ENCODE measurements at places on chromosomes 16 and 17. TPM values are rescaled to one million over a fixed set of nuclear protein-coding genes. Genes with fewer than 3 reads are reported as not detected.

The ETV4 gene
- total RNA-seq: 8.1 TPM

The SF3B3 gene
- 180 TPM for total RNA-seq

The ADAM11 gene
- 2.3 TPM for total RNA-seq

The GLP2R gene
- 2.8 TPM for total RNA-seq

The SCGB1C2 gene
- not detected for total RNA-seq

The GAS7 gene
- 1.1 TPM for total RNA-seq

The MNT gene
- 1.5 TPM for total RNA-seq

DNA sequence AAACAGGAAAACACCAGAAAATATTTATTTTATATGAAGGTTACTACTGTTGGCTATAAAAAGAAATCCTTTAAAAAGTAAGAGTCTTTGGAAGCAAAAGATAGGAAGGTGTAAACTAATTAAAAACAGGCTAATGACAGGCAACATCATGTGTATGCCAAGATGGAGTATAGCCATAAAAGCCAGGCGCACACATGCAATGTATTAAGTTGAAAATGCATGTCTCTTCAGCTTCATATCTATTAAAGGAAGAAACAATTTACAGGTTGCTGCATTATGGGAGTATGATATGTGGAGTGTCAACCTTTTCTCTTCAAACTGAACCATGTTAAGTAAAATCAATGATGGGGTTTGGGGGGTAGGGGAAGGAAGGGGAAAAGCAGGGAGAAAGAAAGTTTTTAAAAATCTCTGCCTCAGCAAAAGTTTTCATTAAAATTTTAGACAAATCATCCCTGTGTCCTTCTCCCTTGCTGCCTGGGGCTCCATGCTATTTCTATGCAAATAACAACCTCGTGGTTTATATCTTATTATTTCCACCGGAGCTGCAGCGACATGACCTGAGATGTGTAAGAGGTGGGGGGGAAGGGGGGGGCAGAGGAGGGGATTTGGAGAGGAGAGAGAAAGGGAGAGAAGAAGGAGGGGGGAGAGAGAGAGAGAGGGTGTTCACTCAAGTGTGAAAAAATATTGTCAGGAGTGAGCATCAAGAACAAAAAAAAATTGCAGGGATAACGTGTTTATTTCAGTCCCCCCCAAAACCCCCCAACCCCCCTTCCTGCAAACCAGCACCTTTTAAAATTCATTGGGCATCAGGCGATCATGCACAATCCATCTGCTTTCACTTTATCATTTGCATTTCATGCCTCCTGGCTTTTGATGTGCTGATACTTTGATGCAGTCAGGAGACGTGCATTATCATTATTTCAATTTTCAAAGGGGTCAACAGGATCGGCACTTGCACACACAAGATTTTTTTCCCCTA lies 197.6 kb downstream of the AATF start:
- DNase-seq: no peak

GRCh38 chr17:36926226-36926625 lies 11.0 kb upstream of the LHX1 start:
- no peak for DNase-seq

DNA sequence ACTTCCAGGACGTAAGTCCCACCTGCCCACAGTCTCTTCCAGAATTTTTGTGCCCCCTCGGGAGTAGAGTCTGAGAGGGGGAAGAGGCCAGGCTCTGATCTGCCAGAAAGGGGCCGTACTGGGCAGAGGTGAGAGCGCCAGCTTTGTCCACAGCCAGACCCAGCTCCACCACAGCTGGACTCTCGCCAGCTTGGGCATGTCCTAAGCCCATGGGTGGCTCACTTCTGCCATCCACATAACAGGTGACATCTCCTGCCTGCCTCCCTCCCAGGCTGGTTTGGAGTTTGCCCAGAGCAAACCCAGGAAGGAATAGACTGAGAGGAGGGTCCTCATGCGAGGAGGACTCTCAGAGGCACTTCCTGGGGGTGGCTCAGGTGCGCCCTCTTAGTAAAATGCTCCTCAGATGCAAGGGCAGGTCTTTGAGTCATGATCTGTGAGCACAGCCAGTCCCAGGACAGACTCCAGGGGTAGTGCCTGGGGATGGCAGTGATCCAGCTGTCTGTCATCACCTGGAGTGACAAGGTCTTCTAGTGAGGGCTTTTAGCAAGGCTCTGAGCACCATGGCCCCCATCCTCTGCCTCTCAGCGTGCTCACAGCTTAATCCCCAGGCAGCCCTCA lies 89.2 kb downstream of the AMFR start:
- DNase-seq: no peak

DNA sequence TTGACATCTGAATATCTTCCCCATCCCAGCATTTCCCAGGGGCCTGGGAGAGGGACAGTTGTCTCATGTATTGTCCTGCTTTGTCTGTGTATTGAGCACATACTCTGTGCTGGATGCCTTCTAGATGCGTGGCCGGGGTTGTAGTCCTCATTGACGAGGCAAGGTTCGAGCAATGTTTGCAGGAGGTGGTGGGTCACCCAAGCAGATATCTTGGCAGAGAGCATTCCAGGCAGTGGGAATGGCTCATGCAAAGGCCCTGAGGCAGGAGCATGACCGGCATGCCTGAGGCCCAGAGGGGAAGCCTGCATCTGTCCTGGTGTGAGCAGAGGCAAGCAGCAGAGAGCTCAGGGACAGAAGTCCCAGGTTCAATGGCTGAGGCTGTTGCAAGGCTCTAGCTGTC lies 17.5 kb downstream of the KRT33A start:
- DNase-seq: no peak

DNA sequence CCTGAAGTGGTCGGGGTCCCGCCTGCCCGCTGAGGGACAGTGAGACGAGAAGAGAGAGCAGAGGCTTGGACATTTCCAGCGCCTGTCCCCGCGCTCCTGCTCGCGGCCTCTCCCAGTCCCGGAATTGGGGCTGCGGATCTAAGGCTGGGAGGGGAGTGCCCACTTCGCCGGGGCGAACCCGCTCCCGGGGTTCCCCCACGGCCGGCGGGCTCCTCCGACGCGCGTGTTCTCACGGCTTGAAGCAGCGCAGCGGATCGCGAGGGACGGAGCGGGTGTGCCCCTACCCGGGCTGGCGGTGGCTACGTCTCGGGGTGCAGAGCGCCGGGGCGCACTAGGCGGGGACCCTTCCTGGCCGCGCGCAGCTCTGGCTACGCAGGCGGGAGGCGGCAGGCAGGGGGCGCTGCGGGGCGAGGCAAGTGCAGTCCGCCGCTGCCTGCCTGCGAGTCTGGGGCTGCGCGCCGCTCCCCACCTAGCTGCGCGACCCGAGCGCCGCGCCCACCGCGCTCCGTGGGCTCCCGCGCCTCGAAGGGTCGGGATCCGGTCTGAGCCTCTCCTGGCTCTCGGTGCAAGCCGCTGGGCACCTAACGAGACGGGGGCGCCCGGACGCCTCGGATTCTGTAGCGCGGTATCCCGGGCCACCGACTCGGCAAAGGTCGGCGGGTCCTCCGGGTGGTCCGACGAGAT lies 1.2 kb downstream of the NGFR start:
- DNase-seq: peak; percentile 38

DNA sequence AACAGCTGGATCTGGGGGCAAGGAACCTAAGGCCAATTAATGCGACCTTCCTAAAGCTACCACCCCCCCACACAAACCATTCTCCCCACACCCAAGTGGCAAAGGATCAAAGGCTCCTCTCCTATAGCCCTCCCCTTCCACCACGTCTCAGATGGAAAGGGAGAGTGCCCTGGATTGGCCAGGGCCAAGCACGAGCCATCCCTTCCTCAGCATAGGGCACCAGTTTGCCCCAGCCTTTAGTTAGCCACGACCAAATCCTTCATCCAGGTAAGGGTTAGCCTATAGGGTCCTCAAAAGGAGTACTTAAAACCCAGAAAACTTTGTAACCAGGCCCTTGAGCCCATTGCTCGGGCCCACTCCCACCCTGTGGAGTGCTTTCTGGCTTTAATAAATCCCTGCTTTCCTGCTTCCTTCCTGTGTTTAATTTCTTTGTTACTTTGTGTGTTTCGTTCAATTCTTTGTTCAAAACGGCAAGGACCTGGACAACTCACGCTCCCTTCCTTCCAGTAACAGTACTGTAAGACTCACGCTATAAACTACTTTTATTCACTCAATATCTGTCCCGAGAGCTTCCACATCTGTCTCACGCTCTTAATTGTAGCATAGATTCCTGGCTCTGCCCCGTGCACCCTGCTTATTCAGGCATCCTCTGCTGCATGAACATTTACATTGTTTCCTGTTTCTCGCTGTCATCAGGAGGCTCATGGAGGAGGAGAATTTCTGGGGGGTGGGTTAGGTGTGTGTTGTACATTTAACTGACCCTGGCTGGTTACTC lies 62.3 kb downstream of the TNFRSF13B start:
- DNase-seq: no peak

DNA sequence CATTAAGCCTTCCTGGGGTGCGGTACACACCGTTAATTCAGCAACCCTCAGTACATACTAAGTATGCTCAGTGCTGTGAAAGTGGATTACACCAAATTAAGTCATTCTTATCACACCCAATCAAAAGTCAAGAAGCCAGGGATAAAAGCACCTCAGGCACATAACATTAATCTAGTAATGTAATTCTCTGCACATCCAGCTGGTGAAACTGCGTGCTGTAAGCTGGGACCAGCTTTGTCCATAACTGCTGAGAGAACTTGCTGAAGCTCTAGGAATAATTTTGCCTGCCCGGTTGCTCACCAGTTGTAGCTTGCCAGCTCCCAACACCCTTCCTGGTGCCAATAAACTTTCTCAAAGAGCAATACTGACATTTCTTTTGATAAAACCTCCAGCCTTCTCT lies 44.9 kb downstream of the SLC47A1 start:
- DNase-seq: no peak

DNA sequence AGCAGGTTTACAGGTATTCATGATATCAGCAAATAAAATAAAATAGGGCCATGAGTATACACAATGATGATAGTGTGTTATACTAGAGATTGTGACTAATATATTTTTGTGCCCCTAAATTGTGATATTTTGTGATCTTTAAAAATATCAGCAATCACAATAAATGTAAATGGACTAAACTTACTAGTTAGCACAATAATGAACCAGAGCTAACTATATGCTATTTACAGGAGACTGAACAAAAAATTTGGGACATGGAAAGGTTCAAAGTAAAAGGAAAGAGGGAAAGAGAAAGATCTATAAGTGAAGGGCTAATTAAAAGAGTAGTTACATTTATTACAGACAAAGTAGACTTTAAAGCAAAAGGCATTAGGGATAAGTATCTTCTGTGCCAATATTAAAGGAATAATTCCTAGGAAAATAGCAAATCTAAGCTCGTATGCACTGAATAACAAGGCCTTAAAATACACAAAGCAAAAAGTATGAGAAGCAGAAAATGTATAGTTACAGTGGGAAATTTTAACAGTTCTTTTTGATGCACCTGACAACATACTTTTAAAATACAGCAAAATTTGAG lies 5.0 kb upstream of the MSI2 start:
- DNase-seq: no peak

- no peak for DNase-seq
These were observed 318.9 kb downstream of the SNX29 start for GRCh38 chr16:12295395-12295794.

DNA sequence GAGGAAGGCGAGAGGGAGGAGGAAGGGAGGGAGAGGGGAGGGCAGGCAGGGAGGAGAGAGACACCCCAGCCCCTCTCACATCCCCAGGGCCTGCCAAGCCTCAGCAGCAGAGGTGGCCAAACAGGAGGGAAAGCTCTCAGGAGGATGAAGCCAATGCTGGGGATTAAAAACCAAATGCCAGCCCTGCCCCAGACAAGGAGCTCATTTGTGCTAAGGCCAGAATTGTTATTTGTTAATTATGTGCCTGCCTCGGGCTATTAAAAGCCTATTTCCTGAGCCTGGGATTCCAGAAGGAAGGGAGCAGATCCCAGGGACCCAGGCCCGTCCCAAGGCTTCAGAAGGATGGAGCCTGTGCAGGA lies 27.9 kb upstream of the GINS2 start:
- no peak for DNase-seq

GRCh38 chr17:46024590-46024989 lies 25.5 kb downstream of the STH start:
- DNase-seq: no peak

- peak; percentile 90 for DNase-seq
These were observed 772 bp downstream of the CHD3 start for GRCh38 chr17:7889166-7889955.

GRCh38 chr16:89574681-89575246 lies 794 bp upstream of the CPNE7 start:
- DNase-seq: peak; percentile 63

- DNase-seq: peak; percentile 80
These were observed 15.3 kb downstream of the LCMT1 start for GRCh38 chr16:25126820-25127232.

DNA sequence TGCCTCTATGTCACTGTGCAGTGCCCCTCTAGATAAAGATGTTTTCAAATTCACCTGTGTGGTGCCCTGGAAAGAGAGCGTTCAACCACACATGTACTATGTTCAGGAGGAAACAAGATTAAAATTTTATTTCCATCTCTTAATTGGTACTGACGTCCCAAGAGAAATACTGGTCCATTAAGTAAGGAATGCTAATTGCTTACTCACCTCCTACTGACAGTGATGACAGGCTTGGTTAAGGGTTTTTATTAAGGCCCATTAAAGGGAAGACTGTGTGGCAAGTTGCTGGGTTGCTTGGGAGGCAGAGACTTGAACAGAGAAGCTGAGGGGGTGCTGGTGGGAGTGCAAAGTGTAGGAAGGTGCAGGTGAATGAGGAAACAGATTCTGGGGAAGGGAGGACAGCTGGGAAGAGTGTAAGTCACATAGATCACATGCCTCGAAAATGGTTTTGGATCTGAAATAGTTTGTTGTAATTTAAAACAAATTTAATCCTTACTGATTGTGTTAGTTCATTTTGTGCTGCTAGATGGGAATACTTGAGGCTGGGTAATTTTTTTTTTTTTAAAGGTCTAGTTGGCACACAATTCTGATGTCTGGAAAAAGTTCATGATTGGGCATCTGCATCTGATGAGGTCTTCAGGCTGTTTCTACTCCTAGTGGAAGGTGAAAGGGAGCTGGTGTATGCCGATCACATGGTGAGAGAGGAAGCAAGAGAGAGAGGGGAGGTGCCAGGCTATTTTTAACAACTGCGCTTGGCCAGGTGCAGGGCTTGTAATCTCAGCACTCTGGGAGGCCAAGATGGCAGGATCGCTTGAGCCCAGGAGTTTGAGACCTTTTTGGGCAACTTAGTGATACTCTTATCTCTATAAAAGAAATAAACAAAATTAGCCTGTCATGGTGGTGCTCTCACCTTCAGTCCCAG lies 140.5 kb downstream of the CACNG3 start:
- DNase-seq: no peak

GRCh38 chr16:83843657-83844056 lies 35.9 kb downstream of the HSBP1 start:
- DNase-seq: no peak

DNA sequence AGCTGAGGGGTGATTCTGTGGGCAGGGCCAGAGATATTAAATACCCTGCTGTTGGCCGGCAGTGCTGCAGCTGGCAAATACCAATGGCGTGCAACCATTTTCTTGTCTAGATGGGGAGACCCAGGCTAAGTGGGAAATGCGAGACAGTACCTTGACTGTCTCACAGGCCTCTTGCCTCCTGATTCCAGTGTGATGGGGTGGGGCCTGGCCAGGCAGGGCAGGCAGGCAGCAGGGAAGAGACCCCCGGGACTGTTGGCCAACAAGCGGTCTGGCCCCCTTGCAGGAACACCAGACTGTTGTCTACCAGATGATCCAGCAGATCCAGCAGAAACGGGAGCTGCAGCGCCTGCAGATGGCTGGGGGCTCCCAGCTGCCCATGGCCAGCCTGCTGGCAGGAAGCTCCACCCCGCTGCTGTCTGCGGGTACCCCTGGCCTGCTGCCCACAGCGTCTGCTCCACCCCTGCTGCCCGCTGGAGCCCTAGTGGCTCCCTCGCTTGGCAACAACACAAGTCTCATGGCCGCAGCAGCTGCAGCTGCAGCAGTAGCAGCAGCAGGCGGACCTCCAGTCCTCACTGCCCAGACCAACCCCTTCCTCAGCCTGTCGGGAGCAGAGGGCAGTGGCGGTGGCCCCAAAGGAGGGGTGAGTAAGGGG lies 5.7 kb upstream of the CISD3 start:
- peak; percentile 80 for DNase-seq
